Activated CD8-positive, alpha-beta memory T cell treated with anti-CD3 and anti-CD28 coated beads, Interleukin-2, amount 50 U/mL, for 4 hours (primary cell): ENCODE measurements at places on chromosomes 11 and 22.

DNA sequence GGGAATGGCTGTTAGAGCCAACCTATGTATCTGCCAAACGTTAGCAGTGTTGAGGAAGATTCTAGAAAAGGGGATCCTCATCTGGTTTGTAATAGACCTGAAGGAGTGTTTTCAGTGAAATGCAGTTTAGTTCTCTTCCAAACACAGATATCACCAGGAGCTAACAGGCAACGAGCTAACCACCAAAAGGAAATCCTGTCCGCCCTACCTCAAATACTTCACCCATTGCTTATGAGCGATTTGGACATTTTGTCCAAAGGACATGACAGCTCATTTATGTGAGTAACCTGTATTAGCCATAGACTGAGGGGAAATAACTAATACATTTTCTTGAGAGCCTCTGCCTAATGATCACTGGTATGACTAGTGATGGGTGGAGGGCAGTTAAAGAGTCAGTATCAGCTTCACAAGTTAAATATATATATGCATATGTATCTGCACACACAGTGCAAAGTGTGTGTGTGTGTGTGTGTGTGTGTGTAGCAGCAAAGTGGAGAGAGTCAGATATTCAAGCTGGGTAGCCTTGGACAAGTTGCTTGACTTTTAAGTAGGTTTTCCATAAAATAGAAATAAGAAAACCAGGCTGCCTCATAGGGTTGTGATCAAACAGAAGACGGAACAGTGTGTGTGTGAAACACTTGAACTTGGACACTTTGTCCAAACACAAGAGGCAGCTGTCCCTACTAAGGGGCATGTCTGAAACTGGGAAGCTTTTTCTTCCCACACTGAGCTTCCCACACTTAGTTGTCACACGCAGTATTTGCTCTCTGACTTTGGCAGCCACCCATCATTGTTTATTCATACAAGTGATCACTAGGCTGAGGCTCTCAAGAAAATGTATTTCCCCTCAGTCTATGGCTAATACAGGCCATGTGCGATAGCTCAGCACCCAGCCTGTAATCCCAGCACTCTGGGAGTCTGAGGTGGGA lies 940 bp upstream of the C11orf91 start:
- no peak for DNase-seq

DNA sequence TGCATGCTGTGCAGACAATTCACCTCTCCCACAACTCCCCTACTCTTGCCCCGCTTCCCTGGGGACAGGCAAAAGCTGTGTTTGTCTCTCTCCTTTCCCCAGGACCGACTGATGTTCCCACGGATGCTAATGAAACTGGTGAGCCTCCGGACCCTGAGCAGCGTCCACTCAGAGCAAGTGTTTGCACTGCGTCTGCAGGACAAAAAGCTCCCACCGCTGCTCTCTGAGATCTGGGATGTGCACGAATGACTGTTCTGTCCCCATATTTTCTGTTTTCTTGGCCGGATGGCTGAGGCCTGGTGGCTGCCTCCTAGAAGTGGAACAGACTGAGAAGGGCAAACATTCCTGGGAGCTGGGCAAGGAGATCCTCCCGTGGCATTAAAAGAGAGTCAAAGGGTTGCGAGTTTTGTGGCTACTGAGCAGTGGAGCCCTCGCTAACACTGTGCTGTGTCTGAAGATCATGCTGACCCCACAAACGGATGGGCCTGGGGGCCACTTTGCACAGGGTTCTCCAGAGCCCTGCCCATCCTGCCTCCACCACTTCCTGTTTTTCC lies 1.4 kb upstream of the MADD start:
- no peak for DNase-seq

- DNase-seq = no peak
Measured at GRCh38 chr11:74839971-74840370, 91.3 kb downstream of the RNF169 start.

- DNase-seq = no peak
Measured at GRCh38 chr11:112425121-112425520, 164.5 kb upstream of the PLET1 start.

DNA sequence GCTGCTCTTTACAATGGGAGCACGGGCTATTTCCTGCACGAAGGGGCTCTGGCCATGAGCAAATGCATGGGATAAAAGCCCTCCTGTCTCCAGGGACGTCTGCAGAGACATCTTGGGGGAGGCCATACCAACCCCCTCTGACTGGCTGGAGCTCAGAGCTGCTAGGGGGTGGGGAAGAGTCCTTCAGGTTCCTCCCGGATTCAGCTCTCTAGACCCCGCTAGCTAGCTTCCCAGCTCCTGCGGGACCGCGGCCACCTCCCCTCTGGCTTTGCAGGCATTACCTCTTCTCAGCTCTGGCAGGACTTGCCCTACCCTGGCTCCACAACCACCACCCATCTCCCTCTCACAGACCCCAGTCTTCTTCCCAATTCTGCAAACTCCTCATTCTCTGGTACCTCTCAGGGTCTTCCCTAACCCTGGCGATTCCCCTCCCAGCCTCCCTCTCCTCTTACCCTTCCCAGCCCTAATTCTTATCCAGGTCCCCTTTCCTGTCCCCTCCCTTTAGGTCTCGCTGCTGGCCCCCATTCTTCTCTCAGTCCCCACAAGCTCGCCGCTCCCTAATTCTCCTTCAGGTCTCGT lies 802 bp downstream of the SYT13 start:
- no peak for DNase-seq

- no peak for DNase-seq
Measured at GRCh38 chr22:22927196-22927887, 39.7 kb downstream of the IGLL5 start.

DNA sequence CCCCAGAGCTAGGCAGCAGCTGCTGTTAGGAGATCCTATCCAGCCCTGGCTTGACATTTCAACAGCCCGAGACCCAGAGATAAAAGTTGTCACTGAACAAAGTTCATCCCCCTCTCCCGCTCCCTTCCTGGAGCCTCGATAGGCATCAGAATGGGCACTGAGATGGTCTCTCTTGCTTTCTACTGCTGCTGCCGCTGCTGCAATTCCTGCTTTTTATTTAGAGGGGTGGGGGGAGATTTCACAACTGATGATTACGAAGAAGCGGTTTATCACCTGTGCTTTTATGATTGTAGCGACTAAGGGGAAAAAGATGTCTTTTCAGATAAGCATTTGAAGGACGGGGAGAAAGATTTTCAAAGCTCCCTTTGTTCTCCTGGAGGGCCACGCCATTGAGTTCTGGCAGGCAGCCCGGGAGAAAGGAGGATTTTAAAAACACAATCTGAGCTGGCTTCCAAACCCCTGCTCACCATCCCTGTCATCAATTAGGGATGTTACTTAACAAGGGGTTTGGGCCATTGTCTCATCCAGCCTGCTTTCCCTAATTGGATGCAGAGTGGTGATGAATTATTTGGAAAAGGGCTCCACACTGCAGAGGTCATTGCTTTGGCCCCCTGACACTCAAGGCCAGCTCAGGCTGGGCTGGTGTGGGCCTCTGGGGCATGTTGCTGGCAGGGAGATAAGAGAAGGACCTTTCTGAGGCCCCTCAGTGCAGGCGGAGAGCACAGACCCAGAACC lies 344.7 kb downstream of the BUD13 start:
- no peak for DNase-seq

DNA sequence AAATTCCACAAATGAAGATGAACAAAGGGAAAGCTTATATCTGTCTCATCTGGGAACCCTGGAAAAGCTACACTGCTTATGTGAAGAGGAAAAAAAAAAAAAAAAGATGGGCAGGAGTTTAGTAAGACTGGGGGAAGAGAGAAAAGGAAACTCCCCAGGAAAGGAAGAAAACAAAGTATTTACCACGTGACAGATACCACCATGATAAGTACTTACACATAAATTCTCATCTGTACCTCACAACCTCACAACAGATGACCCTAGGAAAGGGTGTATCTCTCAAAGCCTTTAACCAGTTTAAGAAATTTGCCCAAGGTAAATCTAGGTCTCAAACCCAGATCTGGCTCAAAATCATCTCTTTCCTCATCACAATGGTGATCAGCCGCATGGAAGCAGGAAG lies 77.1 kb downstream of the GAB2 start:
- DNase-seq = no peak

DNA sequence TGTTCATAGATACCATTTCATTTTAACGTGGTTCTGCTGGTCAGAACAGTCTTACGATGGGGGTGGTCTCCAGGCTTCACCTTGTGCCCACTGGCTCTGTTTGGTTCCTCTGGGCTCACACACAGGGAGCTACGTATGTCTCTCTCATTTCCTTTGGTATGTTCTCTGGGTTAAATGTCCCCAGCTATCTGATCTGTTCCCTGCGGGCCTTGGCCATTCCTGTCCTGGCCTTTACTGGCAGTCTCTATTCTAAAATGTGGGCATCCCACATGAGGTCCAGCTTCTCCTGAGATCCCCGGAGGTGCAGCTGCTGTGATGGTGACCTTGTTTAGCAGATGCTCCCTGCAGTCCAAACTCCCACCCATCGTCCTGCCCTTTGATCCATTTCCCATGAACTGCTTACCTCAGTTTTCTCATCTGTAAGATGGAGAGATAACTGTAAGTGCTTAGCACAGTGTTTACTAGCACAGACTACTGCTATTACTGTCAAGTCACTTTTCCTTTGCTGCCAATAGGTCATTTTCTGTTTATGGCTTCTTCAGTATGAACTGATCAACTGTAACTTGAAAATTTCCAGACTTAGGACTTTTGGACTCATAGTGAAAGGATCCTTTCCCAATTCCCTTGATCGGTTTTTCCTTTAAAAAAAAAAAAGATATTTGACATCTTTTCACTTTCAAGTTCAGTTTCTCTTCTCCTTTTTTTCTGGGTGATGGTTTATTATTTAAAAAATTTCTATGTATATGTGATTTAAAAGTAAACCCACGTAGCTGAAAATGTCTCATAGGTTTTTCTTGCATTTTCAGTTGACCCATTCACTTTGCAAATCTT lies 92.9 kb downstream of the PTPRJ start:
- DNase-seq = no peak

- peak; percentile 62 for DNase-seq
Measured at GRCh38 chr11:59615120-59615636, 396 bp downstream of the OSBP start.

GRCh38 chr11:83918476-83918875 lies 632.3 kb upstream of the CCDC90B start:
- no peak for DNase-seq

- DNase-seq = no peak
Measured at GRCh38 chr22:26660961-26661578, 3.7 kb downstream of the MIAT start.

GRCh38 chr11:94549146-94549545 lies 5.4 kb downstream of the FUT4 start:
- DNase-seq = no peak

GRCh38 chr11:119666463-119667131 lies 62.4 kb downstream of the NECTIN1 start:
- peak; percentile 60 for DNase-seq

GRCh38 chr11:2313051-2313951 lies 11.5 kb downstream of the TSPAN32 start:
- DNase-seq = no peak

GRCh38 chr11:304915-305843 lies 2.4 kb upstream of the IFITM2 start:
- DNase-seq = peak; percentile 67

GRCh38 chr11:112596324-112596723 lies 335.7 kb upstream of the PLET1 start:
- no peak for DNase-seq

DNA sequence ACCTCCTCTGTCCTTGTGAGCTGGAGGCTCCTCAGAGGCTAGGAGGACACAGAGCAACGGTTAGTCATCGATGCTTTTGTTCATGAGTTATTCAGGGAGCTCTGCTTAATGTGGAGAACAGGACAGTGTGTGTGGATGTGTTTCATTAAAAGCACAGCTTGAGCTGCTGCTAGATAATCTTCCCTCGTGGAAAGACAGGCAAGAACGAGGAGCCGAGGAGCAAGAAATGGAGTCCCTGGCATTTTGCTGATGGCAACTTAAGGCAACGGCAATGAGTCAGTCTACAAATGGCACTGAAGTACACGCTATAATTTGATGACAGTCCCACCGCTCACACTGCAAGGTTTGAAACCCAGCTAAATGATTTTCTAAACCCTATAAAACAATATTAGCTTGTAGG lies 106.2 kb downstream of the IGLL1 start:
- no peak for DNase-seq

DNA sequence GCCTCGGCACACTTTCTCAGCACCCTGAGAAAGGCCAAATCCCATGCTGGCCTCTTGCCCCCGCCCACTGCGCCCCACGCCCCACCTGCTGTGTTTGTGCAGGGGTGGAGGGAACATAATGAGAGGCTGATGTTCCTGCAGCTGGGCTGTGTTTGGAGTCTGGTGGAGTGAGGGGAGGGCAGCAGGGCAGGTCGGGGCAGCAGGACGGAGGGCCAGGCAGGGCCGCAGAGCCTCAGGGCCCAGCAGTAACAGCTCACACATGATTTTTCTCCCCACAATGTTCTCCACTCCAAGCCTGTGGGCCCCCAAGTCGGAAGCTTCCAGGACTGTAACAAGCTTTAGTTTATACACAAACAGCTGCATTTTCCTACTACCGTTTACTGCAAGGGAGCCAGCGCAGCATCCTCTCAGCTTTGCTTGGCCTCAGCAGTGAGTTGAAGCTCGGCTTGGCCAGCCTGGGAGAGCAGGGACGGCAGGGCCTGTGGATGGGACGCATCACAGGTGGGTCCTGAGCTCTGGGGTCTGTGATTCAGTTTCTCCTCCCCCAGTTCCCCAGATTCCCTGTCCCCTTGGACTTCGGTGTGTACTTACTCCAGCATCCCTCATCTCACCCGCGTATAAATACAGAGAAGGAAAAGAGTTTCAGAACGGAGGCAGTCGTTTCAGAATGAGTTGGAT lies 51.0 kb downstream of the RPUSD4 start:
- DNase-seq = no peak

DNA sequence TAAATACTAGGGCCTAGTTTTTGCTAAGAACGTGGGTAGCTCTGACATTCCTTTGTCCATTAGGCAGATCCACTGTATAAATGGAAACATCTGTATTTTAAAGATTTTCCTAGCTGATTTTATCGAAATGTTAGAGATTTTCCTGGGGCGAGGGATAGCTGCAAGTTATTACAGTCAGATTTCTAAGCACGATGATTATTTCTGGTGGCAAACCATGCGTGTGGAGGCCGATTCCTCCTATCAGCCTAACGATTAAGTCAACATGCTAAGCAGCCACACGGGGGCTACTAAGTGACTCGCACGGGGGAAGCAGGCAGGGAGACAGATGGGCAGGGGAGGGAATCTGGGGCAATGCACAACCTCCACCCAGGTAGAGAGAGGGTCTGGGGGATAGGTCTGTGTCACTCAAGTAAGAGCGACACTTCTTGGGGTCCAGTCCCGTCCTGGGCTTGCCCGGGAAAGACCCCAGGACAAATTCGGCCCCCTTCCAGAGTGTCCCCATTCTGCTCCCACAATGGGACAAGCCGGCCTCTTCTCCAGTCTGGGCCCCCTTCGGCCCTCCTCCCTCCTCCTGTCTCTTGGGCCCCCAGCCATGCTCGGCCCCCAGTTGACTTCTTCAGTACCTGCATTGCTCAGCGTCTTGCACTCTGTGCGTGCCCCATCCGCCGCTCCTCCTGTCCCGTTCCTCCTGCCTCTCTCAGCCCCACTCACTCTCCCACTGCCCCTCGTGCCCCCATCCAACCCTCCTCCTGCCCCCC lies 571 bp downstream of the C11orf24 start:
- DNase-seq = peak; percentile 59
